ENCODE measurements at places on chromosomes 7 and 10. TPM values are rescaled to one million over a fixed set of nuclear protein-coding genes. Genes with fewer than 3 reads are reported as not detected.

Gene OR6B1
- total RNA-seq = not detected

DNA sequence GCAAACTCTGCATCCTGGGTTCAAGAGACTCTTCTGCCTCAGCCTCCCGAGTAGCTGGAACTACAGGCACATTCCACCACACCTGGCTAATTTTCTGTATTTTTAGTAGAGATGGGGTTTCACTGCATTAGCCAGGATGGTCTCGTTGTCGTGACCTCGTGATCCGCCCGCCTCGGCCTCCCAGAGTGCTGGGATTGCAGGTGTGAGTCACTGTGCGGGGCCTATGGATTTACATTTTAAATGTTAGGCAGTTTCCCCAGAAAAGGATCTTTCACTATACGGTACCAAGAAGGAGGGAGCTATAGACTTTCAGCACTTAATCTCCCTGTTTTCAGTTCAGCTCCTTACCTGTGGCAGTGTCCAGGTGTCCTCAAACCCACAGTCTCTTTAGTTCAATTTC lies 50.8 kb downstream of the SIRT1 start:
- no peak for DNase-seq

DNA sequence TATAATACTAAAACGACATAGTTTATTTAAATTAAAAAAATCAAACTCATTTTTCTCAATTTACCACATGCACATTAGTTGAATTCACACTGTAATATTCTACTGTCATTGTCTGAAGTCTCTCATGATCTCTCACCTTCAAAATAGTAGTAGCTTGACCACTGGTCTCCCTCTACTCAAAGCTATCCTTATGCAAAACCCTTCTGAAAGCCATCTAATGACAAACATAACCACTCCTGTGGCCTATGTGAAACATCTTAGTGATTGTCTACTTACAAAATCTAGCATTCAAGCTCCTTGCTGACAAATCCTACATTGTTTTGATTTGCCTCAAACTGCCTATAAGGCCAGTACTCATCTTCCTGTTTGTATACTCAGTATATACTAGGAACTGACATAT lies 606.0 kb upstream of the GHITM start:
- no peak for DNase-seq

DNA sequence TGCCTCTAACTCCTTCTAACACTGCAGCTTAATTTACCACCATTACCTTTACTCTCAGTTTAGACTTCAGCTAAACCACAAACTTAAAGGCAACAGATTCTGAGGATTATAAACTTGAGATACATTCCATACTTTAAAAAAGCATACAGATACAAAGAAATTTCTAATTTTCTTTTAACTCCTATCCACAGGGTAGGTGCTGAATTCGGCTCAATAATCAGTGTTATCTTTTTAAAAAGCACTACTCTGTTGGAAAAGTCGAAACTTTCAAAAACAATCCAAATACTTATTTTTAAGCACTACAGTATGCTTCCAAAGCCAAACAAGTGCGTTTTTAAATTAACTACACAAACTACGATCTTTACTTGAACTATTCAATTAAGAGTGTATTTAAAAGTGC lies 1.0 kb downstream of the SMNDC1 start:
- no peak for DNase-seq

Gene ANKRD1
- 25.6 TPM for total RNA-seq

GRCh38 chr10:173741-174140 lies 38.5 kb downstream of the ZMYND11 start:
- DNase-seq = no peak

- no peak for DNase-seq
Observed at GRCh38 chr7:79912213-79912633, 222.4 kb upstream of the GNAI1 start.

Gene MET
- 19.6 TPM for total RNA-seq

- no peak for DNase-seq
Observed at GRCh38 chr10:118118716-118119115, 72.0 kb upstream of the RAB11FIP2 start.

DNA sequence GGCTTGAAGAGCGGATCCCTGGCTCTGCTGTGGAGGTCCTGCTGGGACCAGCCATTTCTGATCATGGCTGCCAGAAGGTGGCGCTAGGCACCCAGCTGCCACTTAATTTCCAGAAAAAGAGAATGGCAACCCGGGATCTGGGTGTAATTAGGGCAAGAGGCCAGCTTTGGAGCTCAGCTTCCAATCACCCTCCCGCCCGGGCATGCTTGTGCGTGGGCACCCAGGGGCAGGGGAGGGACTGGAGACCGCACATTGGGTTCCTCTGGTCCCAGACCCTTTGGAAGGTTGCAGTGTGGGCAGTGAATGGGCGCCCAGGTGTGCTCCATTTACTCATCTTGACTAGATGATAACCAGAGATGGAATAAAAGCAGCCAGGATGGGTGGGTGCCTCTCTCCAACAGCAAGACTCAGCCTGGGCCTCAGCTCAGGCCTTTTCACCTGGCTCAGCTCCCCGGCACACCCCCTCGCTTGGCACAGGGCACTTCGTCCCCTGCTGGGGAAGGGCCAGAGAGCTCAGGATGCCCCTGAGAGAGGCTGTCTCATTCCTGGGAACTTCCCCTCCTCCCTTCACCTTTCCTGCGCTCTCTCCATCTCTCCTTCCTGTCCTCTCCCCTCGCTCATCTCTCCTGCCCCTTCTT lies 14.7 kb downstream of the FAM241B start:
- DNase-seq = peak; percentile 58

DNA sequence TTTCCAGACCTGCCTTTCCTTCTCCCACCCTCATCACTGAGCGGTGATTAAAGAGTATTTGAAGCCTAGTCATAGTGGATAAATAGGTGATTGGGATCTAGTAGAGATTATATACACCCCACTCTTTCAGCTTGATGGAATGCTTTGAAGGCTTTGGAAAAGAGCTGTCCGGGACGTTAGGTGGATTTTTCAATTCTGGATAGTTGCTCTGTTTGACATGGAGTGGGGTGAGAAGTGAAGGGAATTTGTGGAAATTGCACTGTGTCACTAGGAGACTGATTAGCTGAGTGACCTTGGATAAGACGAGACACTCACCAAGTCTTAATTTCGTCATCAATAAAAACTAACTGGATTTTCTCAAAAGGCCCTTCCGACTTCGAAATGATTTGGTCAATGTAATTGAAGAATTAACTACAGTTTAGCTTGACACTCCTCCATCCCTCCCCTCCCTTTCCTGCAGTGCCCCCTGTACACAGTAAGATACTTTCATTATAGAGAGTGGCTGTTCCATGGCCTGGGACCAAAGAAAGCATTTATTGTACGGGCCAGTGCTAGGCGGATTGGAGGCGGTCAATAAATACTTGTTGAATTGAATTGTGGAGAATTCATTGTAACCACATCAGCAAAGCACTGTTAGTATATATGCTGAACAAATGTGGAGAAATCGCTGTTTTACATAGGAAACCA lies 962 bp downstream of the ZKSCAN1 start:
- peak; percentile 32 for DNase-seq

GRCh38 chr7:70340236-70340635 lies 742.0 kb downstream of the AUTS2 start:
- no peak for DNase-seq

DNA sequence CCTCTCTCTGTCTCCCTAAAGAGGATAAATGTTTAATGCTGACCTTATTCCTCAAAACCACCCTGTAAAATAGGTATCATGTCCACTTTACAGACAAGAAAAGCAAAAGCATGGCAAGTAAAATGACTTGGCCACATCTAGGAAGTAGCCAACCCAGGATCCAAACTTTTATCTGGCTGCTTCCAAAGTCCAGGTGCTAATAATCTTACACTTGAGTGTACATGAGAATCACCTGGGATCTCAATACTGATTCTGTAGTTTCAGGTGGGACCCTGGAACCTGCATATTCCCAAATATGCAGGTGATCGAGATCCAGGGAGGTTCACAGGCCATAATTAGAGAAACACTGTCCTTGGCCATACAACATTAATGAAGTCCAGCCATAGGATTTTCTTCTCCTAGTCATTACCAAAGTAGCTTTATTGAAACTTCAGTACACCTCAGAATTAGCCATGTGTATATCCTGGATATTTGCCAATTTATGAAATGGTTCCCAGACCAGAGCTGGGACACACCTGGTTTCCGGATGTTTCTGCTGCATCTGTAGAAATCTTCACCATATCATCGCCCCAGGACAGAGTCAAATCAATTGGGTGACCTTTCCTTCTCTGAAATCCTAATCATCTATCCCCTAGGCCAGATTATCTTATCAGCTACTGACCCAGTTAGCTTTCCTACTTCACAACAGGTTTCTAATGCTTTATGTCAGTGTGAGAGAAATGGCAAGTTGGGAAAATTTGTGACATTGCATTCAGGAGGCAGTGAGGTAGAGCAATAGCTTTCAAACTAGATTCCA lies 119.1 kb upstream of the KMT2E start:
- no peak for DNase-seq

Gene SORCS3
- total RNA-seq = 0.13 TPM

GRCh38 chr10:119642556-119643111 lies 8.5 kb upstream of the BAG3 start:
- DNase-seq = no peak

GRCh38 chr10:122034149-122034756 lies 45.3 kb downstream of the TACC2 start:
- DNase-seq = no peak

GRCh38 chr10:6603142-6604125 lies 23.4 kb upstream of the PRKCQ start:
- peak; percentile 91 for DNase-seq

- DNase-seq = peak; percentile 85
Observed at GRCh38 chr10:124588736-124589490, 127.3 kb downstream of the LHPP start.

DNA sequence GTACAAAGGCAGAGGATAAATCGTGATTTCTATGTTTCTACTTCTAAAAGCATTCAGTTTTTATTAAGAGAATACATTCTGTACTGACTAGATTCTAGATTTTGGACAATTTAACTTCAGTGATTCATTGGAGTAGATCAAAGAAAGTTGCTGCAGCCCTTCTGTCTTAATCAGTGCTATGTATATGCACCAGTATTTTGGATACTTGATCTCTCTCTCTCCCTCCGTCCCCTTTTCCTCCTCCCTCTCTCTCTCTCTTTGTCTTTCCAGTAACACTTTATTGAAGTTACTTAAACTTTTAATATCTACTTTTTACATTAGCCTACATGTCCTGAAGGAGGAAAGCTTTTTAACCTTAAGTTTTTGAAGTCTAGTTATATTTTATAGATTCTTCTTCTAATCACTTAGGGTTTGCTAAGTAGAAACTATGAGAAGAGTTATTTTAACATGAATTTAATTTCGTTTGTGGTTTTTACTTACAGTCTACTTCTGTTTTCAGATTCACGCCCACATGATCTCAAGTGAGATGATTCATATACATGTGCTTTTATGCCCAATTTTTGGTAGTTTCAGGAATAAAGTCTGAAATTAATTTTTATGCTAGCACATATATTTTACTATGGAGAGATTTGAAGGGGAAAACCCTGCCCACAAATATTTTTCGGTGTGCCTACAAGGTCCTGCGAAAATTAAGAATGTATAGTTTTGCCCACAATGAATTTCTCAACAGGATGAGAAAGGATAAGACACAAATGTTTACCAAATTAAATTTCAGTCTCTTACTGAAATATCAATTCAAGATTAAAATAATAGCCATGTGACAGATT lies 9.1 kb downstream of the MDFIC start:
- peak; percentile 36 for DNase-seq

Gene KNDC1
- 2.7 TPM for total RNA-seq

- DNase-seq = peak; percentile 74
Observed at GRCh38 chr7:68321776-68322496, 1276.3 kb upstream of the AUTS2 start.

DNA sequence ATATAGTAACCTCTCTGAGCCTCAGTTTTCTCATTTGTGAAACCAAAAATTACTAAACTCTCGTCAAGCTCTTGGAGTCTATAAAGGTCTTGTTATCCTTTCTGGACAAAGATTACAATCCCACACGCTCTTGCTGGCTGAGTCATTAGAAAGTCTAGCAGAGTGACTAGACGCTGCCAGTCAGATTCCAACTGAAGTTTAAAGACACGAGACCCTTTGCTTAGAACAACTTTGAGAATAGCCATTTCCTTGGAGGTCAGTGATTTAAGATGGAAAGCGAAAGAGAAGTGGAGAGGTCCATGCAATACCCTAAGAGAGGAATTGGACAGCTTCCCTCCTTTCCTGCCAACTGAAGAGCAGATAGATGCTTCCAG lies 119.5 kb downstream of the APBB1IP start:
- peak; percentile 37 for DNase-seq

GRCh38 chr7:24883622-24884013 lies 96.4 kb downstream of the OSBPL3 start:
- peak; percentile 11 for DNase-seq

- no peak for DNase-seq
Observed at GRCh38 chr7:99644431-99644830, 27.7 kb downstream of the ZSCAN25 start.

Gene SP4
- 8.3 TPM for total RNA-seq

Gene FAM25C
- total RNA-seq = not detected

Gene MINDY4
- 6.6 TPM for total RNA-seq

Gene SPDYE9
- total RNA-seq = 0.04 TPM

GRCh38 chr7:90251304-90251635 lies 6.3 kb downstream of the CFAP69 start:
- no peak for DNase-seq

Gene AMZ1
- 0.13 TPM for total RNA-seq

GRCh38 chr7:2553831-2554581 lies 1.3 kb downstream of the BRAT1 start:
- DNase-seq = no peak

DNA sequence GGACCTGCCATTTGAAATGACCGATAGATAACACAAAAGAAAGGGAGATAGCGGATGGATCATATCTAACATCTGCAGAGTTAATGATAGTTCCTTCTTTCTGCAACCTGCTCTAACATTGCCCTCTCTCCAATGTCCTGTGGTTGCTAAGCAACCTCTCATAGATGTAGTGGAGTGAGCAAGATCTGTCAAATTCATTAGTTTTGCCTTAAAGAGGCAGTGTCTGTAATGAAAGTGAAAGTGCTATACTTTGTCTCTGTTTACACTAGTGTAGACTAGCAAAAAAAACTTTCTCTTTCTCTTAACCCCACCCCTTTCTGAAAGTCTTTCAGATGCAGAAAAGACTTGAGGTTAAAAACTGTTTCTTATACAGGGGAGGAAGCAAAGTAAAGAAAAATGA lies 1196.9 kb downstream of the SORCS3 start:
- peak; percentile 91 for DNase-seq

DNA sequence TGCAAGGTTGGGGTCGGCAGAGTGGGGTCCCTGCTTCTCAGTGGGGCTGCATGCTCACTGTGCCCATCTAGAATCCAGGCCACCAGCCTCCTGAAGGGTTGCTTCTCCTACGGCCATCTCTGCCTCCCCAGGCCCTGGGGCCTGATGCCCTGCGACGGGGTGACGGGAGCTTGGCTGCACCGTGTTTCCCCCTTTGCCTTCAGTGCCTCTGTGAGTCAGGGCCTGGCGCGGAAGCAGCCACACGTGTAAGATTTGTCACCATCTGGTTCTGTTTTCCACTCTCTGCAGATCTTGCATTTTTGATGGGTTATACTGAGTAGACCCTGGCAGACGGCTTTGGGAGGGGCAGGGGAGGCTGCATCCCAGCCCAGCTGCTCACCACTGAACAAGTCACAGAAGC lies 7.2 kb downstream of the ADAMTS14 start:
- DNase-seq = peak; percentile 94

- DNase-seq = peak; percentile 98
Observed at GRCh38 chr10:104120903-104121484, 977 bp upstream of the SFR1 start.

Measured in muscle of leg (tissue), 16 donors.